ENCODE measurements at places on chromosomes 1 and 21. TPM values are rescaled to one million over a fixed set of nuclear protein-coding genes. Genes with fewer than 3 reads are reported as not detected.

Gene SMIM34
- total RNA-seq: not detected

GRCh38 chr1:27102707-27103468 is 52.0 kb downstream of the SLC9A1 start:
- no peak for DNase-seq

DNA sequence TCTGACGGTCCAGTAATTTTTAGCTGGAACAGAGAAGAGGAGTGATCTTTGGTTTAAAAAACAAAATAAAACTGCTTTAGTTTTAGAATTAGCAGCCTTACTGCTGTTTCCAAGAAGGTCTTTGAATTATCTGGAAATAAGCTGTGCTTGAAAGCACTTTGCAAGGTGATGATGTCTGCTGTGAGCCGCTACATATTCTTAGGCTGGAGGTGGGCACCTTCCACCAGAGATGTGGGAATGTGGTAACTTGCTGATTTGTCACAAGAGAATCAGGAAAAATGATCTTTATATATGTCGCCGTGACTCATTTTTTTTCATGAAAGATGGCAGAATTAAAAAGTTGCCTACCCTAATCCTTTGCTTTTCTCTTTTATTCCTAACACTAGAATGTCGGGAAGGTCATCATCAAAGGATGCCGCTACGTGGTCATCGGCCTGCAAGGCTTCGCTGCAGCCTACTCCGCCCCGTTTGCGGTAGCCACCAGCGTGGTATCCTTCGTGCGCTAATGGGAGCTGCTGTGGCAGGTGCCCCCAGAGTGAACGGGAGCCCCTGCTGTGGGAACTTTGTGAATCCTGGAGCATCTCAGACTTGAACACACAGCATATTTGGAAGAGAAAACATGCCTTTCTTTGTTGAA is 6.2 kb downstream of the C1orf115 start:
- DNase-seq: no peak

DNA sequence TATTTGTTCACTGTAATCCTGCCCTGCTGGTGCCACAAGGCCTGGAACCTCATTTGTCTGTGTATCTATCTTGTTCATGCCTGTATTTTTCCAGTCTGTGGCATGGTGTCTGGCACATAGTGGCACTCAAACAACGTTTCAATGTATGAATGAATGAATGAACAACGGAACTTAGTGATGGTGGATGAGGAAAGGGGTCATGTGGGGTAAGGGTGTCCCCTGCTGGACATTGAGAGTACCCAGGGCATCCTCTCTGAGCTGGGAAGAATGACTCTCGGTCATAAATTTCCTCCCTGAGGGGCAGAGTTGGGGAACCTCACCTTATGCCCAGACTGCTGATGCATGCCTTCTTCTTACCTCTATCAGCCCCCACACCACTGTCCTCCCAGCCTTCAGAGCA is 18.9 kb upstream of the ZNF683 start:
- no peak for DNase-seq

GRCh38 chr1:176066709-176067108 is 140.4 kb downstream of the COP1 start:
- DNase-seq: no peak
